ENCODE measurements at places on chromosomes 5 and 9.

- peak; percentile 10 for DNase-seq
Observed at GRCh38 chr5:390623-391491, 52.1 kb upstream of the EXOC3 start.

- DNase-seq: no peak
Observed at GRCh38 chr5:148928141-148928540, 101.7 kb downstream of the ADRB2 start.

DNA sequence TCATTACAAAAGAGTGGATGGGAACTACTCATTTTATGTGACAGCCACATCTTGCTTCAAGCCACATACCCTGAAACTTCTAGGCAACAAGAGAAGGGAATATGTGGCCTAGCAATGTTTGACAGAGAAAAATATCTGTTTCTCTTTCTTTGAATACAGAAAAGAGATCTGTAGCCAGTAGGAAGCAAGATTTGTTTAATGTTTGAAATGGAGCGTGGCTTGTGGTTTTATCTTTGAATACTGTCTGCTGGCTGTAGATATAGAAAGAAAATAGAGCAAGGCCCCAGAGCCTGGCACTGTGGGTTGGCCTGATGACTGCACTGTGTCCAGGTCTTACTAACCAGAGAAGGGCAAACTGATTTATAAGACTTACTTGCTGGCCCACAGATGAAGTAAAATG is 133.8 kb downstream of the ARHGEF28 start:
- DNase-seq: no peak

GRCh38 chr5:20248118-20248517 is 260.1 kb upstream of the CDH18 start:
- DNase-seq: no peak

- no peak for DNase-seq
Observed at GRCh38 chr9:88739373-88739772, 204.4 kb downstream of the NXNL2 start.

DNA sequence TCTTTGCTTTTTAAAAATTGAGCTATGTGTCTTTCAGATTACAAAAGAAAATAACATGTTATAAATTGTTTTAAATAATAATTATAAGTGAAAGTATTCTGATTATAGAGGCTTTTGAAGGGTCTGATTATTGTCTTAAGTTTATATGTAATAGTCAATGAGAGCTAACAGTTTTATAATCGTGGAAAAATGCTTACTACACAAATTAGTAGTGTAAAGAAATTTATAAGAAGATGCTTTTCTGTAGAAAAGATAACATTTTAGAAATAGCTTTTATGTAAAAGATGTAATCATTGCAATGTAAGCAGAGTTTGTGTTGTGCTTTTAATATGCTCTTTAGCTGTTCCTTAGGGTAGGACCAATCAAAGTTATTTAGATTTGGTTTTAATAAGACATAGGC is 18.6 kb downstream of the RBM27 start:
- DNase-seq: no peak

DNA sequence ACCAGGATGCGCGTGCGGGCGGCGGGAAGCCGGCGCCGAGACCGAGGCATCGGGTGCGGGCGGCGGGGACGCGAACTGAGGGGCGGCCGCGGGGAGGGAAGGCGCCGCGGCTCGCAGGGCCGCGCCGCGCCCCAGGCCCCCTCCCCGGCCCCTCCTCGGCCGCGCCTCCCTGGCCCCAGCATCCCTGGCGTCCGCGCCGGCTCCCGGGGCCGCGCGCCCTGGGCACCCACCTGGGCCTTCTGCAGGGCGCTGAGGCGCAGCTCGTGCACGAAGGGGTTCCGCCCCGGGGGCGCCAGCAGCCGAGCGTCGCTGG is 324 bp downstream of the LPCAT1 start:
- DNase-seq: no peak

DNA sequence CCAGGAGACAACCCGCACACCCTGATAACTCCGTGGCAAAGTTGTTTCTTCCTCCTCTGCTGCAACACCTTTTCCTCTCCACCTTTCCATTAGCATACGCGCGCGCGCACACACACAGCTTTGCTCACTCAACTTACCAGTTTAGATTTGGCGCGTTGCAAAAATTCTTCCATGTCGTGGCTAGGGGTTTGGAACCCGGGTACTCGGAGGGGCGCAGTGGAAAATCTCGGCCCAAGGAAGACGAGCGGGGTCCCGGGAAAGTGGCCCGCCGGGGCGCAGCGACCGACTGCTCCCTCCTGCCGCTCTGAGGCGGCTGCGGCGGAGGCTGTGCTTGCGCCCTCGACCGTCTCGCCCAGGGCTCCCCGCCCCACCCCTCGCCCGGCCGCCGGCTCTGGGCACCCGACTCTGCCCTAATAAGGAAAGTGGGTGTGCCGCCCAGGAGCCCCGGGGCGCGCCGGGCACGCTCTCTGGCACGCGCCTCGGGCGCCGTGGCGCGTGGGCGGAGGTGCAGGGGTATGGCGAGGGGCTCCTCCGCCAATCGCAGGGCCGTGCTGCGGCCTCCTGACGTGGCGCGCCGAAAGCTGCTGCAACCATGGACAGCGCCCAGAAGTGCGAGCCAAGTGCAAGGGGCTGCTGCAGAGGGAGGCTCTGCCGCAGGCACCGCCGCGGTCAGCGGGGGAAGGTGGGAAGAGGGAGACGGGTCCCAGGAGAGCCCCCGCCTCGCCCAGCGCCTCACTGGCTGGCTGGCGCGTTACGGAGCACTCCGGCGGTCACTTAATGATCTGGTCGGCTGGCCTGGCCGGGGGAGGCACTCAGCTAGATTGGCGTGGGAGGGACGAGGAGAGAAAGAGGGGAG is at the start of gene PRUNE2:
Gene PRUNE2 (minus strand): TSS at position 324 of the 856 bp plus-strand sequence. CDS start 151 bp downstream, at position 173.
- peak; percentile 65 for DNase-seq

DNA sequence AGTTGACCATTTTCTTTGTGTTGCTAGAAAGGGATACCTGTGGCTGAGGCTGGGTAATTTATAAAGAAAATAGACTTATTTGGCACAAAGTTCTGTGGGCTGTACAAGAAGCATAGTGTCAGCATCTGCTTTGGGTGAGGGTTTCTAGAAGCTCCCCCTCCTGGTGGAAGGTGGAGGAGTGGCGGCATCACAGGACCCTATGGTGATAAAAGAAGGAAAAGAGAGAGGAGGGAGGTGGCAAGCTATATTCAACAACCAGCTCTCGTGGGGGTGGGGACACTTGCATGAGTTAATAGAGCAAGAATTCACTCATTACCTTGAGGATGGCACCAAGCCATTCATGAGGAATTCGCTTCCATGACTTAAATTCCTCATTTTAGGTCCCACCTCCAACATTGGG is 2041.4 kb upstream of the CDH9 start:
- no peak for DNase-seq

DNA sequence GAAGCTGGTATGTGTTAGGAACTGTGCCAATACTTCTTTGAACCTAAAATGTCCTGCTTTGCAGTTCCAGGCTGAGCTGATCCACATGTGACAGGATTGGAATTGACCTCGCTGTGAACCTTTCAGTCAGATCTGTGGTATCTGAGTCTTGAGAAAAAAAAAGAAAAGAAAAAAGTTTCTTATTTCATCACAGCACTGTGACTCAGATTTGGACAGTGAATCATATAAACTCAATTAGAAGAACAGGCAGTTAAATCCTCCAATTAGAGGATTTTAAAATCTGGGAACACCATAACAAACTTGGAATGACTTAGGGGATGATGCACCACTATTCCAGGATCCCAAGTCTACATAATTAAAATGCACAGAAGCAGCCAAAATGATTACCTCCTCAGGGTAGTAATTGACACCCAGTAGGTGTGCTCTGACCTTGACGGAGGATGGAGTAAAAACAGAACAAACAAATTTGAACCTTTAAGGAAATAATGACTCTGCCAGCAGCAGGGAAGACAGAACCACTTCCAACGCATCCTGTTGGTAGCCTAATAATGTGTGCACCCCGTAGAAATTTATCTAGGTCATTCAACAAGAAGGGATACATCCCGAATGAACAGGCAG is 57.8 kb upstream of the RAI14 start:
- DNase-seq: no peak

GRCh38 chr5:33240558-33240957 is 200.2 kb upstream of the TARS1 start:
- DNase-seq: no peak

- no peak for DNase-seq
Observed at GRCh38 chr5:113061846-113062780, 85.5 kb downstream of the DCP2 start.

GRCh38 chr5:78984439-78985115 is 533 bp downstream of the ARSB start:
- peak; percentile 86 for DNase-seq

GRCh38 chr9:105911104-105911911 is 217.0 kb downstream of the TMEM38B start:
- DNase-seq: no peak

DNA sequence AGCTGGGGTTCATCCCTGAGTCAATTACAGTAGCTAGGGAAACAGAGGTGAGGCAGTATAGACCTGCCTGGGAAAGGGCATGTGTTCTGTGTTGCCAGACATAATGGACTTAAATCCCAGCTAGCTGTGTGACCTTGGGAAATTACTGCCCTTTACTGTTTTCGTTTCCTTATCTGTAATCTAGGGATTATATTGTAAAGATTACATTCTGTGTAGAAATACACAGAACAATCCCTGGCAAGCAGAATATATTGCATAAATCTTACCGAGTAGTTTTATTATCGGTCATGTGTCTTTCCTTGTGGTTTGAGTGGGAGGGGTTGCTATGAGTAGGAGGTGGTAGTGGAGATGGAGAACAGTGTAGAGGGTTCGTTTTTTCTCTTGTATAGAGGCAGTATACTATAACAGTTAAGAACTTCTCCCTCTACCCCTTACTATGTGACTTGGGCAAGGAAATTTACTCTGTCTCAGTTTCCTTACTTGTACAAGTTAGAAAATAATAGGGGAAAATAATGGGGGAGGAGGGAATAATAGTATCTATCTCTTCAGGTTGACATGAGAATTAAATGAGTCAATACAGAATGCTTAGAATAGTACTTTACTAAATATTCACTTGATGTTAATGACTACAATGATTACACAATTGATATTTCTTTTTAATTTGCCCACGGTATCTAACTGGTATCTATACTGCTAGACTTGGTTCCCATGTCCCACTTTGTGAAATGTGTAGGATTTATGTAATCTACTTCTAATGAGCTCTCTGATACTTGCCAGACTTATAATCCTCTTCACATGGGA is 7.1 kb upstream of the DMXL1 start:
- DNase-seq: no peak

DNA sequence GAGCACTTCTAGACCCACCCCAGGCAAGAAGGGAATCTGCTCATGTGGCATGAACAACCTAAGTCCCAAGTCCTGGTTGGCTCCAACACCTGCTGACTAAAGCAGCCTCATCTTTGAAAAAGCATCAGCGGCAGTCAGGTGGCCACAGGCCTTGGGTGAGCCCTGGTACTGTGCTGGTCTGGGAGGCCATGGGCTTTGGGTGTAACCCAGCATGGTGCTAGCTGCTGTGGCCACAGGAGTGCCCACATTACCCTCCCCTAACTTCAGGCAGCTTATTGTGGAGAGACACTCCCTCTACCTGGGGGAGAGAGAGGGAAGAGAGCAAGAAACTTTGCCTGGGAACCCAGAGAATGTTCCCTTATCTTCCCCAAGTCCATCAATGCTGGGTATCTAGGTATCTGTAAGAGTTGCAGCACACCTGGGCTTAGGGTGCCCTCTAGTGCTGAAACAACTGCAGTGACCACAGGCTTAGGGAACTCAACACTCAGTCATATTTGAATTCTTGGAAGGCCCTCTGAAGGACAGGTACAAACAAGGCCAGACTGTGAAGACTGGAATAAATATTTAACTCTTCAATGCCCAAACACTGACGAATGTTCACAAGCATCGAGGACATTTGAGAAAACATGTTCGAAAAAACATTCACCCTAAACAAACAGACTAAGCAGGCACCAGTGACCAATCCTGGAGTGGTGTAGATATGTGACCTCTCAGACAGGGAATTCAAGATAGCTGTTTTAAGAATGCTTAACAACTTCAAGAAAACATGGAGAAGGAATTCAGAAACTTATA is 69.9 kb upstream of the OR2K2 start:
- DNase-seq: no peak

DNA sequence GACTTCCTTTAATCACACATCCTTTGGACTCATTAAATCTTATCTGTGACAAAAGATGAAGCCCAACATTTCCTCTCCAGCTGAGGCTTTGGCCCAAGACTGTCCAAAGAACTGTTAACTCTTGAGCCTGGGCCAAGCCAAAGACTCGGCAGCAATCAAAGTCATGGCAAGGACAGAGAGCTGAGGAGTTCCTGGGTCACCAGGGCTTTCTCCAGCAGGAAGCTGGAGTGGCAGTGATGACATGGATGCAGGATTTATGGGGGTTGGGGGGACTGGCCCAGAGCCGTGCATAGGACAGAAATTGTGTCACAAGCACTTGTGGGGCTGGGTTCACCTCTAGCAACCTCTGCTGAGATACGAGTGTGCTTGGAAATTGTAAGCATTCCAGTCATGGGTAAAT is 440.3 kb downstream of the PLK2 start:
- no peak for DNase-seq

- no peak for DNase-seq
Observed at GRCh38 chr9:126665644-126666035, 51.9 kb downstream of the LMX1B start.

Measured in frontal cortex (tissue), 4 donors.